H4 (cell line): ENCODE measurements at places on chromosomes 12 and 14. TPM values are rescaled to one million over a fixed set of nuclear protein-coding genes. Genes with fewer than 3 reads are reported as not detected.

The SMIM10L1 gene
- total RNA-seq = 8.4 and 10.1 TPM in 2 replicates

- peak; percentile 86 for DNase-seq
Observed at GRCh38 chr12:79424109-79424721, 266.5 kb downstream of the PAWR start.

DNA sequence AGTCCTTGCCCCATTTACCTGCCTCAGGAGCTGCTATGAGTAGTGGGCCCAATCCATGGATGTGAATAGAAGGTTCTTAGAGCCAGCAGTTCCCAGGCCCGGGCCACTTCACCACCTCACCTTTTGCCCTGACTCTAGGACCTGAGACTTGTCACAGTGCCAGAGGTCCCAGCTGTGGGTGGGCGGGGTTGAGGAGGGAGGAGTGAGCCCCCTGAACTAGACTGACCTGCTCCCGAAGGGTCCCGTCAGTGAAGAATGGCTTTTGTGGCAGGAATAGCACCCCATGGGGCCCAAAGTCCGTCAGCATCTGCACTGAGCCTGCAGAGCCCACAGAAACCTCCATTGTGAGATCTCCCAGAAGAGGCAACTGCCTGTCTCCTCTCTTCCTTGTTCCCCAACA lies 12.9 kb downstream of the ABCD4 start:
- no peak for DNase-seq

DNA sequence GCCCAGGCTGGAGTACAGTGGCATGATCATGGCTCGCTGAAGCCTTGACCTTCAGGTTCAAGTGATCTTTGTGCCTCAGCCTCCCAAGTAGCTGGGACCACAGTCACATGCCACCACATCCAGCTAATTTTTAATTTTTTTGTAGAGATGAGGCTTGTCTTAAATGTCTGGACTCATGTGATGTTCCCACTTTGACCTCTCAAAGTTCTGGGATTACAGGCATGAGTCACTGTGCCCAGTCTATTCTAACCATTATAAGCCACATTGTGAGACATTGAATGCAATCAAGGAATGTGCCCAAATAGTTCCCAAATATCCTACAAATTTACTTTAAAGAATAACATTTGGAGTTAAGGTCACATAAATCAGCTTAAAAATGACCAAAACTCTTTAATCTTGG lies 130.7 kb upstream of the ARID2 start:
- DNase-seq = no peak

The PAX9 gene
- total RNA-seq = 4.6 and 5.2 TPM in 2 replicates

GRCh38 chr14:99854831-99855230 lies 61.6 kb downstream of the EML1 start:
- no peak for DNase-seq

DNA sequence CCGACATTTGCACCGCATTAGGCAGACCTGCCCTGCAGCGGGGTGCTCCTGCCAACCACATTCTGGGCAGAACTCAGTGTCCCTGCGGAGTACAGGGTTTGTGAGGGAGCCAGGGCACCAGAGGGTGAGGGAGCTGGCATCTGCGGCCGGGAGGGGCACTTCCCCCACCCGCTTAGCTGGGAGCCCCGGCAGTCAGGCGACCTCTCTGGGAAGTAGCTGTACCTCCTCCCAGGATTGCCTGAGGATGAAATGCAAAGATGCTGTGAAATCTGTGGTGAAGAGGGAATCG lies 58.6 kb downstream of the ANKRD9 start:
- no peak for DNase-seq

The CPM gene
- 0.45 and 1.7 TPM in 2 replicates for total RNA-seq

GRCh38 chr12:123474485-123475245 lies 16.7 kb downstream of the SNRNP35 start:
- no peak for DNase-seq

- DNase-seq = no peak
Observed at GRCh38 chr12:21387174-21387573, 14.5 kb downstream of the IAPP start.

The DPF3 gene
- 0.06 and 3.2 TPM in 2 replicates for total RNA-seq

- DNase-seq = no peak
Observed at GRCh38 chr12:130685850-130686249, 30.2 kb downstream of the RIMBP2 start.

The MYL2 gene
- not detected in 2 replicates for total RNA-seq

DNA sequence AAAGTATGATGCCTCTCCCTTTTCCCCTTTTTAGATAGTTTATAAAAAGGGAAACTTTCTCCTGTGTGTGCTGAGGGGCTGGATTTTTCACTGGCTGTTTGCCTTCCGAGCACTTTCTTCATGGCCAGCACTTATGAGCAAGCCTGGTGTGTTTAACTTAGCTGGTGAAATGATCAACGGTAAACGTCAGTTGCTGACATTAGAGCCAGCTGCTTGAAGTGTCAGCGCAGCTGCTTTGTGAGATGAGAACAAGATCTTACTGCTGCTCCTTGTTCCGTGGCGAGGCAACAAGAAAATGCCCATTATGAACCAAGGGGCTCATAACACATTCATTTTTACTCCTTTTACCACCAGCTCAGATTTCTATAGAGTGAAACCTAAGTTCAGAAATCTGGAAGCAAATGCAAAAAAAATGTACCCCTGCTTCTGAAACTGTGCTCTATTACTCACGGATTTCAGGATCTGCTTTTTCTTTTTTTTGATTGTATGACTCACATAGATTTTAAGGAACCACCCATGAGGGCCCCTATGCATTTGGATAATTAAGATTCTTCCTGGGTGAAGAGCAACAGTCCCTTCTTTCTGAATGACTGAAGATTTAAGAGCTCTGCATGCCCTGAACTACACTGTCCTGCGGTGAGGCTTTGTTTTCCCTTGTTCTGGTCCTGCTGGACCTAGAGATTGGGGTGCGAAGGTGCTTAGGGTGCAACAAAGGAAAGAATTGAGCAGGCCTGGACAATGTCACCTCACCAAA lies 74.3 kb upstream of the CPM start:
- peak; percentile 59 for DNase-seq

GRCh38 chr12:52010692-52011601 lies 4.2 kb downstream of the TAMALIN start:
- DNase-seq = no peak

DNA sequence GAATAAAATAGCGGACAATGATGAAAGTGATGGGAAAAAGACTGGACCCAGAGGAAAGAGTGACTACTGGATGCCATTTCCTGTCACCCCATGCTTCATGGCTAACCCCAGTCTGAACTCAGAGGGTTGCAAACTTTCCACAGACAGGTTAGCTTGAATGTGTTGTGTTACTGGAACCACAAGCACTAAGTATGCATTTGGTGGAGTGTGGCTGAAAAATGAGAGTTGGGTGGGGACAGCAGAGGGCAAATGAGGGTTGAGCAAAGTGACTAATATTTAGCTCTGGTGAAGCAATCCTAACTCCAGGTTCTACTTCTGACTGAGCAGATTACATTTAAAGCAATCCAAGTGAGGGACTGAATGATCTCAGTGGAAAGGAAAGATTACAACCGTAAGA lies 1.6 kb downstream of the SLC16A7 start:
- peak; percentile 96 for DNase-seq

DNA sequence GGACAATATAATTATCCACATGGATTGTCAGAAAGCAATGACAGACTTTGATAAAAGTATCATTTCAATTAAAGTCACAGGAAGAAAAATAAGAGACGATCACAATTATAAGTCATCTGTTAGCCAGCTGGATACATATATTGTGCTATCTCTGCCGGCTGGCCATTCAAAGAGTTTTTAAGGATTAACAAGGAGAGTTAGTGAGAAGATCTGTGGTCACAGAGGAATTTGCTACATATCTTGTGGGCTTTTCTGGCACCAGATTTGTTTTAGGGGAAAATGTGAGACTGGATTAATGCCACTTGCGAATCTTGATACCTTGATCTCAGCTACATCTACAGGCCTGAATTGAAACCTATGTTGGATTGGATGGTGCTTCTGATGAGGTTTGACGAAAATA lies 90.9 kb upstream of the MANSC4 start:
- DNase-seq = no peak

The DGLUCY gene
- total RNA-seq = 31.2 and 33.8 TPM in 2 replicates

The TMEM132D gene
- total RNA-seq = not detected in 2 replicates

DNA sequence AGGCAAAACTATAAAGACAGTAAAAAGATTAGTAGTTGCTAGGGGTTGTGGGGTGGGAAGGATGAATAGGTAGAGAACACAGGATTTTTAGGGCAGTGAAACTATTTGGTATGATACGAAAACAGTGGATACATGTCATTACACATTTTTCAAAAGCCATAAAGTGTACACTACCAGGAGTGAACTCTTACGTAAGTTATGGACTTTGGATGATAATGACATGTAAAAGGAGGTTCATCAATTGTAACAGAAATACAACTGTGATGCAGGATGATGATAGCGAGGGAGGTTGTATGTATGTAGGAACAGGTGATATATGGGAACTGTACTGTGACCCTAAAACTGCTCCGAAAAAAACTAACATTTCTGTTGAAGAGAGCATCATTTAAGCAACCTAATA lies 15.1 kb upstream of the FGF6 start:
- no peak for DNase-seq

The PPM1H gene
- total RNA-seq = 2.9 and 3.7 TPM in 2 replicates

The PIWIL1 gene
- total RNA-seq = 0.06 and 0.08 TPM in 2 replicates
